ENCODE measurements at places on chromosomes 11 and 22. TPM values are rescaled to one million over a fixed set of nuclear protein-coding genes. Genes with fewer than 3 reads are reported as not detected.

- no peak for DNase-seq
Measured at GRCh38 chr11:88035271-88035670, 140.0 kb downstream of the RAB38 start.

Gene DAGLA
- polyA plus RNA-seq, result 4.4 TPM

- no peak for DNase-seq
Measured at GRCh38 chr22:37230673-37231405, 13.2 kb downstream of the RAC2 start.

GRCh38 chr11:17476317-17477083 lies at the start of gene ABCC8:
ABCC8 (minus strand) TSS chr11:17476845; CDS start chr11:17476776, 69 bp downstream.
- no peak for DNase-seq

- DNase-seq, result no peak
Measured at GRCh38 chr11:6248248-6248647, 9.4 kb downstream of the CNGA4 start.

DNA sequence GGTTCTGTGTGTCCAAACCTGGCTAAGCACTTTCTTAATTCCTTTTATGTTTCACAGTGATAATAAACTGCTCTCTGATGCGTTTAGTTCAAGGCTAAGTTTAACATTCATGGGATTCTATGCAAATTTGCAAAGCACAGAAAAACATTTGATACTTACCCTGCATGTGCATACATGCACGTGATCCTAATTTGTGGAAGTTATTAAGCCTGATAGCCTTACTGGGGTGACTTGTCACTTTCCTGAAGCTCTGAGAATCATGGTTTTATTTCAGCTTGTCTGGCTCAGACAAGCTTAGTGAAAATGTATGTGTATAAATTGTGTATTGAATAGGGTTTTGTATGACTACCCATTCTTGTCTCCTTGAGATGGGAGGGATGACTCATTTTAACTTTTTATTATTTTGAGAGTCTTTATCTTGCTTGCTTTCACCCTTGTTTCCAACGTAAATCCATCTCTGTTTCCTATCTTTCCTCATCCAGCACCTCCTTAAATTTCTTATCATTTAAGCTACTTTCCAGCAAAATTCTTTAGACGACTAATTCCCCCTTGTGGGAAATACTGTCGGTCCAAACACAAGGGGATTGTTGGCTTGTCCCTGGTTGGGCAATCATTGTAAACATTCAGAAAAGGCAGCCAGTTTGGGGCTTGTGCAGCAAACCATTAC lies 167.1 kb downstream of the C11orf91 start:
- DNase-seq, result no peak

Gene VSIG10L2
- polyA plus RNA-seq, result not detected

Gene C11orf86
- polyA plus RNA-seq, result not detected

DNA sequence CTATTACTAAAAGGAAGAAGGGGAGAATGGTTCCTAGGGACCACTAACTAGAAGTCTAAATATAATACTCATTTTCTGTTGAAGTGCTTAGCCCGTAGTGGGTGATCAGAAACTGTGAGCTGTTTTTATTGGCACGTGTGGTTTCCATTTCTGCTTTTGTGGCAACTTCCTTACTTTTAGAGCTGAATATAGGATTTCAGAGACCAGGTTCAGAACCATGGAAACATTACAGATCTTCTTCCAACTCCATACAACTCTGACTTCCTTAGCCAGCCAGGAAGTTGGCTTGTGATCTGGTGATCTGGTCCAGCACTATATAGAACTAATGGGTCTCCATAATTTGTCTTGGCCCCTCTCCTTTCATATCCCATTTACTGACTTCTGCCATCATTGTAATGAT lies 2.6 kb upstream of the ME3 start:
- DNase-seq, result no peak

GRCh38 chr11:59966201-59966600 lies 2.4 kb downstream of the OOSP4A start:
- no peak for DNase-seq

- DNase-seq, result no peak
Measured at GRCh38 chr11:118882491-118882890, 1.2 kb upstream of the CXCR5 start.

Gene MS4A4A
- 8.0 TPM for polyA plus RNA-seq

DNA sequence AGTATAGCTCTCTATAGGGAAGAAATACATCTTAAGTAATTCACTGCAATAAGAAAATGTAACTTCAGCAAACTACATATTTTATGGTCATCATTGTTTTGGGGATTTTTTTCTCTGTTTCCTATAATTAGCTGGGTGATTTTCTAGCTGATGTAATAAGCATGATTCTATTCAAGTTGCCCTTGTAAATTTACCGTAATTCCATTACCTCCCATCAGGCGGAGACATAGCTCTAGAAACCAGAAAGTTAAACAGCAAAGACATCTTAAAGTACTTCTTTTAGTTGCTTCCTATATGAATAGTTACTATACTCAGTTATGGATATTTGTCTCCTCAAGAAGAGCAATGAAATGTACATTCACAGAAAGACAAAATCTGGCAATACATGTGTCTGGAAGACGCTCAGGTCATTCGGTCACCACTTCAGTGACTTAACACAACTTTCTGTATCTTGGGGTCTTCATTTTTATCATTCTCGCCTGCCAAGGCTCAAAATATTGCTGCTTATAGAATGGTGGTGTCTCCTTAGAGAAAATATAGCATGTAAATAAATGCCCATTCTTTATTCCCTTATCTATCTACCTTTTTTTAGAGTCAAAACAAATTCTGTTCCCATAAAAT lies 239.9 kb upstream of the ZC3H12C start:
- DNase-seq, result peak; percentile 20

- no peak for DNase-seq
Measured at GRCh38 chr11:44067266-44067665, 1.2 kb downstream of the ACCS start.

Gene LRRC51
- polyA plus RNA-seq, result 25.3 TPM

Gene MMP12
- polyA plus RNA-seq, result 1.9 TPM

DNA sequence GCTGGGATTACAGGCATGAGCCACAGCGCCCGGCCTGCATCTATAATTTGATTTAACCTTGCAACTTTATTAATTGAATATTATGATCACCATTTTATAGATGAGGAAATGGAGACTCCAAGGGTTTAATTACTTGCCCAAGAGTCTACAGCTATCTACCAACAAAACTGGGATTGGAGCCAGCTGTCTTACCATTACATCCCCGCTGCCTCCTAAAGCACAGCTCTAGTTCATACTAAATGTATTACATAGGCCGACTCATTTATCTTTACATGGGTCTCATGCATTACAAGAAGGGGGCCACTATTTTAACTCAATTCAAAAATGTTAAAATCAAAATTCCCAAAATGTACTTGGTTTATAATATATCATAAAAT lies 14.1 kb upstream of the TMA7B start:
- DNase-seq, result no peak

DNA sequence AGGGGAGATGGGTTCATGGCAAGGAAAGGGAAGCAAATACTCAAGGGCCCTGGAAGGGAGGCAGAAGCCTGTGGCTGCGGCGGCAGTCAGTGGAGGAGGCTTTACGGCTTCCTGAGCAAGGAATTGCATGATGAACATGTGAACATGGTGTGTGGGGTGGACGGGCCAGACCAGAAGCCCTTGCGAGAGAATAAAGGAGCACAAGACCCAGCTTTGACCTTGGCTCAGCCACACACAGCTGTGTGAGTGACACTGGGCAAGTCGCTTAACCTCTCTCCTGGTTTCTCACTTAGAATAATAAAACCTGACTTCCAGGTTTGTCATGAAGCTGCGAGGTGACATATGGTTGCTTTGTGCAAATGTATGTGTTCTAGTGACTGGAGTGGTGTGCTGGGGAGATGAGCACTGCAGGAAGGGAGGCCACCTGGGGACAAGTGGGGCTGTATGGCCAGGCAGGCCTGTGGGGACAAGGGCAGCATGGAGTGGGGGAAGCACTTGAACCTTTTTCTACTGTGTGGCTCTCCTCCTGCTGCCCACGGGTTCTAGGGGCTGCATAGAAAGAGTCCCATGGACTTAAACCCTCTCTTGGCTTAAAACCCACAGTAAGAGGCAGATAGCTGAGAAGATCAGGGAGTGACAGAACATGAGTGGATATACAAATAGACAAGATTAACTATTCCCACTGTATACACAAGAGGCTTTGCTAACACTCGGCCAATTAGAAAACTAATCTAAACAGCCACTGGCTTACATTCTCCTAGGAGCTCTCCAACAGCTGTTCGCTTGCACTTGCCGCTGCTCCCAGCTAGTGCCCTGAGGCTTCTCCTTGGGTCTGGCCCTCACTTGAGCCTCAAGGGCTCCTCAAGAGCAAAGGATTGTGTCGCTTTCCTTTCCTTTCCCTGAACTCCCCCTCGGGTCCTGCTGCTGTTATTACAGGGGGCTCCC lies 67.3 kb upstream of the CDON start:
- no peak for DNase-seq

DNA sequence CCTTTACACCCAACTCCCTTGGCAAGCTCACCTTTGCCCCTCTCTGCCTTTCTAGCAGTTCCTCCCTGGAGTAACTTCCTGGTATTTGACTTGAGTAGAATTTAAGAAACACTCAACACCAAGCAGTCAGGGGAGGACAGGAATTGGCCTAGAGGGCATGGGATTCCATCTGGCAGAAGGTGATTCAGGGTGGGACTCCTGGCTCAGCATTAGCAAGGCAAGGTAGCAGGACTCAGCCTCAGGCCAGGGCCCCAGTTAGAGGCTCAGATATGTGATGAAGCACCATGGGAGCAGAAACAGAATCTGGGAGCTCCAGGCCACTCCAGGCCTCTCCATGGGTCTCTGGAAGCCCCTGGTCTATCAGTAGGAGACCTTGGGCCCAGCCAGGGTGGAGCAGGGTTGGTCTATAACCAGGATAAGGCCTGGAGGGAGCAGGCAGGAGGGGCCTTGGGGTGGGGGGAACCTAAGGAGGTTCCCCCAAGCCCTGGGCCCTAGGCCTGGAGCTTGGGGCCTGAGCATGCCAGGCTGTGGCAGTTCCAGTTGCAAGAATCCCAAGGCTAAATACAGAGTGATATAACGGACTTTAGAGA lies 148.2 kb downstream of the PARVA start:
- no peak for DNase-seq

Gene SPDYC
- polyA plus RNA-seq, result not detected

GRCh38 chr11:10349281-10349665 lies 44.4 kb downstream of the ADM start:
- no peak for DNase-seq

Gene TRIM48
- polyA plus RNA-seq, result not detected

DNA sequence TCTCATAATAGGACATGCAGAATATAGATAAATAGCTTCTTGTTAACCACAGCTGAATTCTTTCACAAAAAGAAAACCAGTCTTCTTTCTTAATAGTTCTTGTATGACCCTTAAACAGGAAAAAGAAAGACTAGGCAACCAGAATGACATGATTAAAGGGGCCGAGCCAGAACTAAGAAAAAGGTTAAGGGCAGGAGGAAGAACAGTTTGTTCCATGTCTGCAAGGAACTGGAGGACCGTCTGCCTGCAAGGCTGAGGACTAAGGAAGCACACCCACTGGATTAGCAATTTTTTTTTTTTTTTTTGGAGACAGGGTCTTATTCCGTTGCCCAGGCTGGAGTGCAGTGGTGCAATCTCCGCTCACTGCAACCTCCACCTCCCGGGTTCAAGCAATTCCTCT lies 26.0 kb upstream of the TMPRSS5 start:
- no peak for DNase-seq

- DNase-seq, result no peak
Measured at GRCh38 chr11:65491614-65492386, 7.0 kb upstream of the MALAT1 start.

GRCh38 chr11:83191986-83192385 lies 1.5 kb upstream of the ANKRD42 start:
- DNase-seq, result no peak

Gene GRM5
- polyA plus RNA-seq, result 0.19 TPM

GRCh38 chr11:66349084-66349386 lies 1.6 kb upstream of the B4GAT1 start:
- DNase-seq, result no peak

DNA sequence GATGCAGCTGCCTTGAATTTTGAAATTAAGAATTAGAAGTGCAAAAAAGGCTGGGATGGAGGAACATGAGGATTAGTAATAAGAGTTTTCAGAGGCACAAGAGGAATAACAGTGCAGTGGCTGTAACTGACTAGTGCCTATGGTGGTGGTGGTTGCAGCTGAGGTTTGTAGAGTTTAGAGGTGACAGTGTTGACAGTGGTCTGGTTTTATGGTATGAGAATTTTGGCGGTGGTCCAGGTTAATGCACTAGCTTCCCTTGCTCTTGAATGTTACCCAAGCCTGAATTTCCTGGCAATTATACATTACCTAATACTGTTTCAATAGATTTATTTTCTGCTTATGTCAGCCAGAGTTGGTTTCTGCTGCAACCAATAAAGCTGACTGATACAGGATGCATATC lies 112.8 kb upstream of the C11orf87 start:
- DNase-seq, result no peak

DNA sequence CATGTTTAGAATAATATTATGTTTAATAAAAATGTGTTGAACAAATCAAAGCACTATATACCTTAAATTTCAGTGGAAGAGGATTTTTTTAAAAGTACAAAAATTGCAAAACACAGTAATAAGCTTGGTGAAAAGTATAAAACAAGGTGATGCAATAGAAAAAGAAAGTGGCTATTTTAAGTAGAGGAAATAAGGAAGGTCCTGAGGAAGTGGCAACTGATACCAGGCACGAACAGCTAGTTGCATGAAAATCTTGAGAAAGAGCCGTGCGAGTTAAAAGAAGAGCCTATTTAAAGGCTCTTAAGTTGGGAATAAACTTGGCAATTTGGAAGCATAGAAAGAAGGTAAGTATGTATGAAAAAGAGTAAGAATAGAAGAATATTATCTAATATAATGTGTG lies 1679.3 kb downstream of the LRRC4C start:
- no peak for DNase-seq

GRCh38 chr11:90704510-90704909 lies 481.7 kb upstream of the CHORDC1 start:
- no peak for DNase-seq

DNA sequence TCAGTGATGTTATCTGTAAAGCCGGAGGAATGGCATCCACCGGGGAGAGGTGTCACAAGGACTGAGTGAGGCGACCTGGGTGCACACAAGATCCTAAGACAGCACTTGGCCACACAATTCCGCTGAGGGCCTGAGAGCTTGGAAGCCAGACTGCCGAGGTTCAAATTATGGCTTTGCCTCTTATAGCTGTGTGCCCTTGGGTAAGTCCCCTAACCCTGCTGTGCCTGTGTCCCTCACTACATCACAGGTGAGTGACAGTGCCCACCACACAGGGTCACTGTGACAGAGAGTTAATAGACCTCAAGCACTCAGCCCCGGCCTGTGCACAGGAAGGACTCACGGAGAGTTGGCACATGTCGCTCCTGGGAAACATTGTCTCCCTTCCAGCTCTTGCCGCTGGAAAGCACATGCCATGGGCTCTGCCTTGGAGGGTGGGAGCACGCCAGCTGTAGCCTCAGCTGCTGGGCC lies 592 bp downstream of the RHOD start:
- DNase-seq, result no peak
